ENCODE measurements at places on chromosomes 1 and 21.
A peak's percentile ranks its signal among the peaks of the same experiment; 100 is the strongest.

- no peak for DNase-seq
These were observed 293.8 kb downstream of the NFIA start for GRCh38 chr1:61376151-61376550.

DNA sequence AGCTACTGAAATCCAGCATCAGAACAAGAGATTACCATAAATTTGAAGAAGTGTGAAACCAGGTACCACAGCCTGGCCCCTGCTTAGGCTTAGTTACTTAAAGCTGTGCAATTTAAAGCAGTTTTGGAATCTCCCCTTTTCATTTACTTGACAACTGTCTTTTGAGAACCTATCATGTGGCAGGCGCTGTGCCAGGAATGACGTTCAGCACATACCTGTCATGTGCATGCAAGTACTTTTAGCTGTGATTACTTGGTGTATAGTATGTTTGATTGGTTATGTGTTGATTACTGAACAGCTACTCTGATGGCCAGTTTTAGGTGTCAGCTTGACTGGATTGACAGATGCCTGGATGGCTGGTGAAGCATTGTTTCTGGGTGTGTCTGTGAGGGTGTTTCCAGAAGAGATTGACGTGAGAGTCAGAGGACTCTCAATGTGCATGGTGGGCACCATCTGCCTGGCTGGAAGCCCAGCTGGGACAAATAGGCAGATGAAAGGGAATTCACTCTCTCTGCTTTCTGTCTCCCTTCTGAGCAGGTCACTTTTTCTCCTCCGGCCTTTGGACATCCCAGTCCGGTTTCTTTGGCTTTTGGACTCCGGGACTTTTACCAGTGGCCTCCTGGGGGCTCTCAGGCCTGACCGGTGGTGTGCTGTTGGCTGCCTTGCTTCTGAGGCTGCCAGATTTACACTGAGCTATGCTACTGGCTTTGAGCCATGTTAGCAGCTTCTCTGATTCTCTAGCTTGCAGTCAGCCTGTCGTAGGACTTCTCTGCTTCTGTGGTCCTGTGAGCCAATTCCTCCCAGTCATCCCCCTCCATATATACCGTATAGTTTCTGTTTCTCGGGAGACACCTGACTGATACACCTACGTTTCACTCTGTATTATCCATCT is 178.0 kb downstream of the RYR2 start:
- peak; percentile 38 for DNase-seq

DNA sequence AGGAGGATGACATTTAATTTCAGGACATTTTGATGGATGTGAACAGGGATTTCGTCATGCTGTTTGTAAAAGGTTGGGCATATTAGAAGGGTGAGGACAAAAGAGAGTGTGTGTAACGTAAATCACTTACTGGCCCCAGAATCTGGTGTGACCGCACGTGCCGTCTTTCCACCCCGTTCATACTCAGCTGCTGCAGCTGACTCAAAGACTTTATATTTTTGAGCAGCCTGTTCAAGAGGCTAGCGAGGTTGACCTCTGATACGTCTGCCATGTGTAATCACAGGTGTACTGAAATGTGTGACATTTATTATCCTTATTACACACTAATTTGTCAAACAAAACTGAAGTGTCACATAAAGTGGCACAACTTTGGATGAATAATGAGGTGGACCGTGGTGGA is 66.5 kb upstream of the ERRFI1 start:
- DNase-seq: no peak

GRCh38 chr1:226304291-226304955 is 4.5 kb downstream of the LIN9 start:
- DNase-seq: no peak

DNA sequence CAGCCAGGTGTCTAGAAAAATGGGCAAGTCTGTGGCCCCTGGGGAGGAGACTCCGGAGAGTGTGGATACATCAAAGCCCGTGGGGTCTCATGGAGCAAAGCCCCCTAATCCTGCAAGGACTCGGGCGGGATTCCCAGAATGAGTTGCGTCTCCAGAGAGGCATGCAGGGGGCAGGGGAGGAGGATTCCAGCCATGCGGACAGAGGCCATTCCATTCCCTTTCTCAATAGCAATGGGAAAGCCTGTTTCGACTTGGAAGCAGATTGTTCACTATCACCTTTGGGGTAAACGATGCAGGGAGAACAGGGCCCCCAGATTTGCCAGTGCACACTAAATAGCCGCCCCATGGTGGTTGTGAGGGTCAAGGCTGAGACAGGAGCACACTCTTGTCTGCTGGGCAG is 15.4 kb upstream of the PRDM15 start:
- DNase-seq: no peak

- DNase-seq: no peak
These were observed 397.5 kb downstream of the KIF26B start for GRCh38 chr1:245552331-245552730.

- no peak for DNase-seq
These were observed 12.2 kb downstream of the ADSS2 start for GRCh38 chr1:244439391-244440032.

DNA sequence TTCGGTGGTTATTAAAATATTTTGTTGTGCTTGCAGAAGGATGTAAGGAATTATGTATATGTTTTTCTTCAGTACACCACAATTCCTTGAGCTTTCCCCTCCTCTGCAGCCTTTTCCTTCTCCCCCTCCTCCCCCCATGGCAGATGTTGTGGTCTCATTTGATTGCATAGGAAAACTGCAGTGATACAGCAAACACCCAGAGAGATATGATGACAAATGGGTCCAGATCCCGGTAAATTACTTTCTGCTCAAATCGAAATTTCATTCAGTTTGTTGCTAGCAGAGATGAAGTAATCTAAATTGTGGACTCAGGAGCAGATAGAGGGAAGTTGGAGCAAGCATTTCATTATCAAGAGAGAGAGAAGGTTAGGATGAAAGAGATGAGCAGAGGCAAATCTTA is 9.9 kb downstream of the LMO4 start:
- no peak for DNase-seq

GRCh38 chr1:32997381-32997891 is 32.8 kb upstream of the RNF19B start:
- no peak for DNase-seq

- DNase-seq: no peak
These were observed 51.0 kb downstream of the SMYD2 start for GRCh38 chr1:214331827-214332423.

GRCh38 chr21:45256912-45257672 is 30.6 kb downstream of the POFUT2 start:
- no peak for DNase-seq

GRCh38 chr1:51234721-51235425 is 1.2 kb upstream of the RNF11 start:
- peak; percentile 97 for DNase-seq

- DNase-seq: no peak
These were observed 18.1 kb downstream of the USP24 start for GRCh38 chr1:55197099-55197498.

DNA sequence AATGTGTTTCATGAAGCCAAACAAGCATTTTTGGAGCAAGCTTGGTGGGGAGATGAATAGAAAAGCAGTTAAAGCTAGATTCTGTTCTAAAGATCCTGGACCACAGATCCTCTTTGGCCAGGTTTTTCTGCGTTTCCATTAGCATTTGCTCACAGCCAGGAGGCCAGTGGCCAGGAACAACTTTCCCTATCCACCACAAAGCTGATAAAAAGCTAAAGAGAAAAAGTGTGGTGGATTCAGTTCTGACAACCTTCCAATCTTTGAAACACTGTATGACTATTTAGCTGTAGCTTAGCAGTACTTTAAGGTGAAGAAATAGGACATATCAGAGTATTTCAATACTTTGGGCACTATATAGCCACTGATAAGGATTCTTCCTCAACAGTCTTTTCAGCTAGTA is 3.0 kb upstream of the NEK7 start:
- DNase-seq: no peak

DNA sequence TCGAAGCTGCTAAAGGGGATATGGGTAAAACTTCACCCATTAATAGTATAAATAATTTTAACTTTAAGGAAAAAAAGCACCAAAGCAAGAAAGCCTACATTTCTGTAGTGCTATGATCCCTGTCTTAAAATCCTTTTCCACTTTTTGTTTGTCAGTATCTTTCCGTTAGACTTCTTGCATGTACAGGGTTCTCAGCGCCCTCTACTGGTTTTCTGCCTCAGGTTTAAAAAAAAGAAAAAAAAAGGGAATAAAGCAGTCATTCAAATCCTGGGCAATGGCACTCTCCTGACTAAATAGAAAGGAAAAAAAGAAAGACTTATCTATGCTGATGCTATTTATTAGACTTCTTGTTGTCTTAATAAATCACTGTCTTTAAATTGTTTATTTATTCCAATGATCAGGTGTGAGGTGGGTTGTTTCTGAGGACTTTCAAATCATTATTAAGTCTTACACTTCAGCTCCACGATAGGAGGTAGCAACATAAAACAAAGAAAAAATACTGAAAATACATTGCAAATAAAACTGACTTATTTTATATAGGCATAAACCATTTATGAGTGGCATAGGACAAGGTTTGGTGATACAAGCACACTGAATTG is 475.4 kb upstream of the NR5A2 start:
- peak; percentile 51 for DNase-seq

DNA sequence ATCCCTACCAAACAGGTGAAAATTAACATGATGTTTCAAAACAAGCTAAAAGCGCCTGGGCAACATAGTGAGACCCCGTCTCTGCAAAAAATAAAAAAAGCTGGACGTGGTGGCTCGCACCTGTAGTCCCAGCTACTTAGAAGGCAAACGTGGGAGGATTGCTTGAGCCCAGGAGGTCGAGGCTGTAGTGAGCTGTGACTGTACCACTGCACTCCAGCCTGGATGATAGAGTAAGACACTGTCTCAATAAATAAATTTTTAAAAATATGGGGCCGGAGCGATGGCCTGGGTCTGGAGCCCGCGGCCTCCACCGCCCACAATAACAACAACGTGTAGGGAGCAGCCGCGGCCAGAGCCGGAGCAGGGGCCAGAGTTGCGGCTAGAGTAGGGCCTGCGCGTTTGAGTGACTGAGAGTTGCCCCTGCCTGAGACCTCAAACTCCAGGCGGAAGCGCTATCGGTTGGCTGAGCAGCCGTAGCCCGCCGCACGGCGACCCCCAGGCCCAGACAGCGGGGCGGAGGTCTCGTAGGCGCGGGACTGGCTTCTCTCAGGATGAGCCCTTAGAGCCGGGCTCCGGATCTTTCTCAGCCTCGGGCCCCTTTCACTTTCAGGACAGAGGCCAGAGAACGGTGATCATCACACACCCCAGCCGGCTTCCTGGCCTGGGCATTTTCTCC is 41.4 kb downstream of the ZMYM1 start:
- no peak for DNase-seq

DNA sequence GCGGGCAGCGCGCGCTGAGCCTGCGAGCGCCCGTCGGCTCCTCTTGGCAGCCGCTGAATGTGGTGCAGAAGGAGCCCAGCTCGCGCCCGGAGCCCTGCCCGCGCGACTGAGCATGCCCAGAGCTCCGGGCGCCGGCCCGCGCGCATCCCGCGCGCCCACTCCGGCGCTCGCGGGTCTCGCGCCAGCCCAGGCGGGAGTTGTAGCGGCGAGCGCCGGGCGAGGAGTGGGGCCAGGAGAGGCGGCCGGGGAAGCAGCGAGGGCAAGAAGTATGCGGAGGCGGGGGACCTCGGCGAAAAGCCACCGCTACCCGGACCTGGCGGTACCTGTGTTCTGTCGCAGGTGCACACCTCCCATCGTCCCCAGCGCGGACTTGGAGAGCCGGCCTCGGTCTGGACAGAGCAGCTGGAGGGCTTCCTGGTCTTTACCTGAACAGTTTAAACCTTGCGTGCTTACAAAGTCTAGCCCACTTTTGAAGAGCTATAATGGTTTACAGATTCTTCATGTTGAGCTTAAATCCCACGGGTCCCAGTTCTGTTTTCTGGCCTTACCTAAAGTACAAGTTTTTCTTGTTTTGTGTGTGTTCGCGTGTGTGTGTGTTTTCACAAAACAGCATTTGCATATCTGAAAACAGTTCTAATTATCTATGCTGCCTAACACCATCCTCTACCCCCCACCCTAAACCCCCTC is at the start of gene DDAH1:
Gene DDAH1 (minus strand): TSS at position 61 of the 687 bp plus-strand sequence. CDS start 114 bp downstream, outside the sequence.
- DNase-seq: no peak

- DNase-seq: no peak
These were observed 13.2 kb downstream of the ADGRB2 start for GRCh38 chr1:31750858-31751510.

GRCh38 chr1:206430031-206430983 is 40.0 kb upstream of the IKBKE start:
- no peak for DNase-seq

DNA sequence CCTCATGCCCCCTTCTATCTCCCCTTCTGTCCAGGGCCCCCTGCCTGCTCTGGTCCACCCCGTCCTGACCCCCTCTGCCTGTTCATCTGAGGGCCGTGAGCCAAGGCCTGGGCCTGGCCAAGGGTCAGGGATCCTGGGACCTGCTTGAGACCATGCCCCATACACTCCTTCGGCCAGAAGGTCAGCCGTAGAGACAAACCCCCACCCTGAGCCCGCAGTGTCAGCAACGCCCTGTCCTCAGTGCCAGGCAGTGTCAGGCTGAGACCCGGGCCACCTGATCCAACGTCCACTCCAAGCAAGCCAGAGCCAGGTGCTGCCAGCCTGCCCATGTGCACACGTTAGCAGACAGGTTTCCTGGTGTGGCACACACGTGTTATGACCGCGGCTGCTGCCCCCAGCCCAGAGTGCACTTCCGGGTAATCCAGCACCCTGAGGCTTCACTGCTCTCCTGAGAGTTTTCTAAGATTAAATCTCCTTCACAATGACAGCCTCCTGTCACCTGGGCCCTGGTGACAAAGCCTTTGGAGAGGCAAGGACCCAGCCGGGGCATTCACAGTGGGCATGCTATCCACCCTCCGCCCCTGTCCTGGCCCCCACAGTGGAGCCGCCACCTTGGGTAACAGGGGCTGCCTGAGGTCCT is 10.1 kb upstream of the SAMD11 start:
- no peak for DNase-seq

GRCh38 chr1:205248793-205249601 is 21.3 kb downstream of the TMCC2 start:
- no peak for DNase-seq

GRCh38 chr1:14728516-14728915 is 130.0 kb downstream of the KAZN start:
- DNase-seq: no peak

DNA sequence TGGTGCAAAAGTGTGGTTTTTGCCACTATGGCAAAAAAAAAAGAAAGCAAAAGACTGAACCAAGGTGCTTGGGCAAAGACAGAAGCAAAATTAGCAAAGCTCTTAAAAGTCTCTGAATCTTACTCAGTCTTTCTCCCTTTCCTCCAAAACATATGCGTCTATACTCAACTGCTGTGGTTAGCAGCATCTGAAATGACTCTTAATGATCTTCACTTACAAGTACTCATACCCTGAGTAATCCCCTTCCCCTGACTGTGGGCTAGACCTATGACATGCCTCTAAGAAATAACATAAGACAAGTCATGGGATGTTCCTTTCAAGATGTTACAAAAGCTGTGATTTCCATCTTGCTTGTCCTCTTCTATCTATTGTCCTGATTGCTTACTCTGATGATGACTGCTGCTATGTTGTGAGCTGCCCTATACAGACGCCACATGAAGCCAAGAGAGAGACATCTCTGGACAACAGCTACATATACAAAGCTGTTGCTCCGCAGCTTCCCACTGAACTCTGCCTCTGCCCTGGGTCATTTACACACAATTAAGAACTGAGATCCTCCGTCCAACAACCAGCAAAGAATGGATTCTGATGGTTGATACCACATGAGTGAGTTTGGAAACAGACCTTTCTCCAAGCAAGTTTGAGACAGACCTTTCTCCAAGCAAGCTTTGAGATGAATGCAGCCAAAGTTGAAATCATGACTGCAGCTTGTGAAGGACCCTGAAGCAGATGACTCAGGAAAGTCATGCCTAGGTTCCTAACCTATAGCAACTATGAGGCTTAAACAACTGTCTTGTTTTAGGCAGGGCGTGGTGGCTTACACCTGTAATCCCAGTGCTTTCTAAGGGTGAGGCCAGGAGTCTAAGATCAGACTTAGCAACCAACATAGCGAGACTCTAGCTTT is 55.2 kb downstream of the PUM1 start:
- no peak for DNase-seq

Data from NCI-H524 treated with DMSO at 0.1 percent for 48 hours (cell line).